PC-9 (cell line): ENCODE measurements at places on chromosomes 7 and 10. TPM values are rescaled to one million over a fixed set of nuclear protein-coding genes. Genes with fewer than 3 reads are reported as not detected.
A peak's percentile ranks its signal among the peaks of the same experiment; 100 is the strongest.

MYOF gene
- 255 and 274 TPM in 2 replicates for total RNA-seq

GPNMB gene
- 13.3 and 17.4 TPM in 2 replicates for total RNA-seq

GJD4 gene
- total RNA-seq, result not detected in 2 replicates

STOX1 gene
- 3.9 and 4.4 TPM in 2 replicates for total RNA-seq

ZNF503 gene
- total RNA-seq, result 1.4 and 1.5 TPM in 2 replicates

POU6F2 gene
- total RNA-seq, result 0.48 TPM in 1 of 2 replicates, not detected in the other

DNA sequence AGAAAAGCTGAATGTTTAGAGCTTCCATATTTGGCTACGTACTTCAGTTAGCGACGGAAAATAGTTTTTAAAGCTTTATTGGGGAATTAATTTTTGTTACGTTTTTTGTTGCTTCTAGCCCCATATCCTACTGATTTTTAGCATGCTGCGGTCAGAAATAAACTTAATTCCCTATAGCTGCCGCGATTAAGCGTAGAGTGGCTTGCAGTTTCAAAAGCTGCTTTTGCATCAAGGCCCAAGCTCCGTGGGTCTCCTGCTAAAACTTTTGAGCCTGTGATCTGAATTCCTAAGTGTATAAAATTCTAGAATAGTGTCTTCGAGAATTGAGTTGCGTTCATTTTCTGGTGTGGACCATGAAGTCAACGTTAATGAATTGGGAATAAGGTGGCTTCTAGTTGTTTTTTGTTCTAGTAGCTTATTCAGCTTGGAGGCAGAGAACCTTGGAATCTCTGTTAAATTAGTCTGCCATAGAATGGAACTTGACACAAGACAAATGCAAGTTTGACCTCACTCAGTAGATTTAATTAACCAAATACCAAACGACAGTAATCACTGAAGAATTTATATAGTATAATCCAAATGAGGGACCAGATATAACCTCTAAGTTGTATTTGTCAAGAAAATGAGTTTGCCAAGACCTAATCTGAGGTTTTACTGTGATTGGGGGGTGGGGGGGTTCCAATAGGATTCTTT lies 977 bp downstream of the CALU start:
- DNase-seq, result no peak
- peaks cover 41% of the 10 kb centered on the region for H3K4me1 ChIP-seq
- H3K27ac ChIP-seq, result peak overlapping the region; percentile 81
- peaks cover 16% of the 10 kb centered on the region; the same call in 1 of the 2 replicates for H3K36me3 ChIP-seq
- peak overlapping the region; percentile 83 for H3K4me3 ChIP-seq
- H3K27me3 ChIP-seq, result no peaks in the 10 kb centered on the region

DNA sequence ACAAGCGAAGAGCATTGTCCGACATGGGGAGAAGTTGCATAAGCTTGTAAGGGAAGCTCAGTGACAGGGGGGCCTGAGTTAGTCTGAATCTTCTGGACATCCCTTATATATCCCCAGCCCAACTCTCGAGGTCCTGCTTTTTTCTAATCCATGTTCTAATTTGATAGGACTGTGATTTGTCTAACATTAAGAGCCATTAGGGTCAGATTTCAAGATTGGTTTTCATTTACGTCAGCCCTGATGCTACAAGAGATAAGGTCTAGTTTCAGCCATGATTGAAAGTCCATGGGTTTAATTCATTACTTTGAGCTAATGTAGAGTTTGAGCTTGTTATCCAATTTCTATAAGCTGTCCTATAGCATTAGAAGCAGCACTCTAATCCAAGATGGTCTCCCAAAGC lies 20.3 kb downstream of the TLX1 start:
- H3K4me1 ChIP-seq, result no peaks in the 10 kb centered on the region
- peaks cover 69% of the 10 kb centered on the region for H3K27me3 ChIP-seq
- DNase-seq, result no peak
- H3K36me3 ChIP-seq, result no peaks in the 10 kb centered on the region
- H3K27ac ChIP-seq, result no peak overlapping the region
- H3K4me3 ChIP-seq, result no peak overlapping the region

- peaks cover 19% of the 10 kb centered on the region for H3K4me1 ChIP-seq
- H3K36me3 ChIP-seq, result no peaks in the 10 kb centered on the region
- no peaks in the 10 kb centered on the region for H3K27me3 ChIP-seq
Measured at GRCh38 chr10:71648254-71648932, 71.2 kb downstream of the C10orf105 start.

DNA sequence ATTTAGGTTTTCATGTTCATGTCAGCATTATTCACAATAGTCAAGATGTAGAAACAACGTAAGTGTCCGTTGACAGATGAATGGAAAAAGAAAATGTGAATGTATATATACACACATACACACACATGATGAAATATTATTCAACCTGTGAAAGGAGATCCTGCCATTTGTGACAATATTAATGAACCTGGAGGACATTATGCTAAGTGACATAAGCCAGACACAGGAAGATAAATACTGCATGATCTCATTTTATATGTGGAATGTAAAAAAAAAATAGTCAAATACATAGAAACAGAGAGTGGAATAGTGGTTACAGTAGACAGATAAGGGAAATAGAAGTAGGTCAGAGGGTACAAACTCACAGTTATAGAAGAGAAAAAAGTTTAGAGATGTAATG lies 651.1 kb upstream of the MKI67 start:
- no peaks in the 10 kb centered on the region for H3K36me3 ChIP-seq
- no peak overlapping the region for H3K4me3 ChIP-seq

- no peak for DNase-seq
- no peaks in the 10 kb centered on the region for H3K36me3 ChIP-seq
- H3K4me1 ChIP-seq, result peaks cover 34% of the 10 kb centered on the region
Measured at GRCh38 chr10:125200396-125200795, 40.0 kb upstream of the CTBP2 start.

- H3K27ac ChIP-seq, result peak overlapping the region; percentile 10; the same call in 1 of the 2 replicates
- no peaks in the 10 kb centered on the region for H3K36me3 ChIP-seq
- no peak overlapping the region for H3K4me3 ChIP-seq
- H3K27me3 ChIP-seq, result no peaks in the 10 kb centered on the region
- peaks cover 80% of the 10 kb centered on the region for H3K4me1 ChIP-seq
- peak; percentile 58 for DNase-seq
Measured at GRCh38 chr10:79081353-79082034, 12.7 kb downstream of the ZMIZ1 start.

DNA sequence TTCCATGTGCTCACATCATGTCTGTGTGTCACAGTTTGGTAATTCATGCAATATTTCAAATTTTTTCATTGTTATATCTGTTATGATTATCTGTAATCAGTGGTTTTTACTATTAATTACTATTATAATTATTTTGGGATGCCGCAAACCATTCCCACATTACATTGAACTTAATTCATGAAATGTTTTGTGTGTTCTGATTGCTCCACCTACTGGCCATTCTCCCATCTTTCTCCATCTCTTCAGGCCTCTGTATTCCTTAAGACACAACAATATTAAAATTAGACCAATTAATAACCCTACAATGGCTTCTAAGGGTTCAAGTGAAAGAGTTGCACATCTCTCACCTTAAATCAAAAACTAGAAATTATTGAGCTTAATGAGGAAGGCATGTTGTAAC lies 398.5 kb downstream of the PCDH15 start:
- no peak overlapping the region for H3K4me3 ChIP-seq
- no peaks in the 10 kb centered on the region for H3K27me3 ChIP-seq
- H3K4me1 ChIP-seq, result no peaks in the 10 kb centered on the region
- no peak for DNase-seq

GRCh38 chr7:22442187-22442881 lies 57.7 kb downstream of the STEAP1B start:
- no peaks in the 10 kb centered on the region for H3K36me3 ChIP-seq
- no peak overlapping the region for H3K4me3 ChIP-seq
- H3K27me3 ChIP-seq, result no peaks in the 10 kb centered on the region
- DNase-seq, result no peak

DNA sequence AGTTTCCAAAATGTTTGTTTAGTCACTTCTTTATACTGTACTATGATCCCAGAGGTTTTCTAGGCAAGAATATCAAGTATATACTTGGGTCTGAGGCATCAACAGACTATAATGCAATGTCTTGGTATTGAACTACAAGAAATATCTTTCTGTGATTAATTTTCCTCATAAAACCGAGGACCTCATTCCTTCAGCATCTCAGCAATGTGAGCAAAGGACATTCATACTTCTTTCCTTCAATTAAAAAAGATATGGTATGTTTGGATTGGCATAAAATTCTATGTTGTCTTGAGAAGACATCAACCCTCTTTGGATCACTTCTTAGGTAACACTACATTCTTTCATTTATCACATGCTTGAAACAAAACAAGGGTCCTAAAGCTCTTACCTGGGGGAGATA lies 524.5 kb downstream of the PHTF2 start:
- H3K27me3 ChIP-seq, result peaks cover 3% of the 10 kb centered on the region; the same call in 1 of the 2 replicates
- DNase-seq, result no peak
- H3K36me3 ChIP-seq, result no peaks in the 10 kb centered on the region

DNA sequence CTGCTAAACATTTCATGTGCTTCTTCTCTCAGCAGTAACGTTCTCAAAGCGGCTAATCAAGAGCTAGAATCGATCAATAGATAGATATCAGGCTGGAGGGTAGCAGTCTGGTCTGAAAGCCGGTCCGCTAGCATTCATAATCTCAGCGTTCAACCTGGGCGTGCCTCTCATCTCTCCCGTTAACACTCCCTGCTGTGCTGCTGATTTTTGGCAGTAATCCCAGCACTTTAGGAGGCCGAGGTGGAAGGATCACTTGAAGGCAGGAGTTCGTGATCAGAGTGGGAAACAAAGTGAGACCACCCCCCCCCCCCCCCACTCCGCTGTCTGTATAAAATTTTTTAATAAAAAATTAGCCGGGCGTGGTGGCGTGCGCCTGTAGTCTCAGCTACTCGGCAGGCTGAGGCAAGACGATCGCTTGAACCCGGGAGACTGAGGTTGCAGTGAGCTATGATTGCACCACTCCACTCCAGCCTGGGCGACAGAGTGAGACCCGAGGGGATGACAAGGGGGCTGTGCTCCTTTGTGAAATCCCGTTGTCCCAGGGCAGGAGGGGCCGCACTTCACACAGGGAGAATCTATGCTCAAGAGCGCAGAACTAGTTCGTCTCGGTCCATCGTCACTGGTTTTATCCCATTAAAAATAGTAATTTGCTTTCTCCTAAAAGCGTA lies 624 bp upstream of the CEP55 start:
- H3K4me1 ChIP-seq, result no peaks in the 10 kb centered on the region
- H3K36me3 ChIP-seq, result no peaks in the 10 kb centered on the region
- H3K27ac ChIP-seq, result no peak overlapping the region

- H3K27me3 ChIP-seq, result peaks cover 9% of the 10 kb centered on the region
- H3K4me3 ChIP-seq, result no peak overlapping the region
- no peaks in the 10 kb centered on the region for H3K4me1 ChIP-seq
- H3K36me3 ChIP-seq, result no peaks in the 10 kb centered on the region
- DNase-seq, result no peak
Measured at GRCh38 chr10:59538623-59539022, 171.0 kb downstream of the SLC16A9 start.

DNA sequence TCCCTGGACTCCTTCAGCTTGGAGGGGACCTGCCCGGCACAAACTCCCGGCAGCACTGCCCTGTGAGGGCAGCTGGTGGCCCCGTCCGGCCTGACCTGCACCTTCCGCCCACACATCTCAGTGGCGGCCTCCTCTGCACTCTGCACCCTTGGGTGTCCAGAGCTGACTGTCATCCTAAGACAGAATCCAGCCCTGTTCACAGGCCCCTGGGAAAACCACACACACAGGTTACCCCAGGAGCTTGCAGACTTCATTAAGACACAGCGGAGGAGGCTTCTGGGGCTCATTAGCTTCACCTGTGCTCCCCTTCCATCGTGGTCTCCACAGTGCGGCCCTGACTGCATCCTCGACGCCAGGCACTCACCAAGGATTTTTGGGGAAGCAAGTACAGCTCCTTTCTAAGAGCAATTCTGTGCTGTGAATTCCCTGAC lies 51.5 kb upstream of the SHH start:
- H3K4me1 ChIP-seq, result peaks cover 56% of the 10 kb centered on the region
- H3K36me3 ChIP-seq, result no peaks in the 10 kb centered on the region
- no peak overlapping the region for H3K4me3 ChIP-seq
- no peak overlapping the region for H3K27ac ChIP-seq
- H3K27me3 ChIP-seq, result 0 out of 2 replicates have a peak, but pooled peaks cover 7% of the 10 kb centered on the region

DNA sequence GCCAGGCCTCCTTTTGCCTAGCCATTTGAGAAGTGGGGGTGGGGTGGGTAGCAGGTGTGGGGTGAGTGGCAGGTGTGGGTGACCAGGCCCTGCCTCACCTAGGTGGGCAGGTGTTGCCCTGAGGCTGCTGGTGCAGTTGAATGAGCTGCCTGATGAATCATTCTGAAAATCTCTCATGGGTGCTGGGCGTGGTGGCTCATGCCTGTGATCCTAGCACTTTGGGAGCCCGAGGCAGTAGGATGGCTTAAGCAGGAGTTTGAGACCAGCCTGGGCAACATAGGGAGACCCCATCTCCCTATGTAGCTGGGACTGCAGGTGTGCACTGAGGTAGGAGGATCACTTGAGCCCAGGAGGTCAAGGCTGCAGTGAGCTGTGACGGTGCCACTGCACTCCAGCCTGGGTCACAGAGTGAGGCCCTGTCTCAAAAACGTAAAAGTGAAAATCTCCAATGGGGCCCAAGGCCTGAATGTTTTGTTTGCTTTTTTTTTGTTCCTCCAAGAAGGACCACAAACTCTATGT lies 17.7 kb downstream of the TSPAN14 start:
- H3K4me1 ChIP-seq, result peaks cover 97% of the 10 kb centered on the region
- H3K27ac ChIP-seq, result peak overlapping the region; percentile 91
- peak; percentile 98 for DNase-seq
- no peaks in the 10 kb centered on the region for H3K27me3 ChIP-seq
- peak overlapping the region; percentile 7; the same call in 1 of the 2 replicates for H3K4me3 ChIP-seq
- H3K36me3 ChIP-seq, result peaks cover 54% of the 10 kb centered on the region

GRCh38 chr7:39703144-39703543 lies 79.8 kb downstream of the RALA start:
- no peak for DNase-seq
- no peak overlapping the region for H3K4me3 ChIP-seq
- H3K27ac ChIP-seq, result no peak overlapping the region
- no peaks in the 10 kb centered on the region for H3K4me1 ChIP-seq
- H3K27me3 ChIP-seq, result no peaks in the 10 kb centered on the region

GRCh38 chr10:44070282-44070681 lies 314.6 kb downstream of the CXCL12 start:
- no peak overlapping the region for H3K27ac ChIP-seq
- H3K4me1 ChIP-seq, result no peaks in the 10 kb centered on the region
- no peaks in the 10 kb centered on the region for H3K36me3 ChIP-seq
- DNase-seq, result no peak

DNA sequence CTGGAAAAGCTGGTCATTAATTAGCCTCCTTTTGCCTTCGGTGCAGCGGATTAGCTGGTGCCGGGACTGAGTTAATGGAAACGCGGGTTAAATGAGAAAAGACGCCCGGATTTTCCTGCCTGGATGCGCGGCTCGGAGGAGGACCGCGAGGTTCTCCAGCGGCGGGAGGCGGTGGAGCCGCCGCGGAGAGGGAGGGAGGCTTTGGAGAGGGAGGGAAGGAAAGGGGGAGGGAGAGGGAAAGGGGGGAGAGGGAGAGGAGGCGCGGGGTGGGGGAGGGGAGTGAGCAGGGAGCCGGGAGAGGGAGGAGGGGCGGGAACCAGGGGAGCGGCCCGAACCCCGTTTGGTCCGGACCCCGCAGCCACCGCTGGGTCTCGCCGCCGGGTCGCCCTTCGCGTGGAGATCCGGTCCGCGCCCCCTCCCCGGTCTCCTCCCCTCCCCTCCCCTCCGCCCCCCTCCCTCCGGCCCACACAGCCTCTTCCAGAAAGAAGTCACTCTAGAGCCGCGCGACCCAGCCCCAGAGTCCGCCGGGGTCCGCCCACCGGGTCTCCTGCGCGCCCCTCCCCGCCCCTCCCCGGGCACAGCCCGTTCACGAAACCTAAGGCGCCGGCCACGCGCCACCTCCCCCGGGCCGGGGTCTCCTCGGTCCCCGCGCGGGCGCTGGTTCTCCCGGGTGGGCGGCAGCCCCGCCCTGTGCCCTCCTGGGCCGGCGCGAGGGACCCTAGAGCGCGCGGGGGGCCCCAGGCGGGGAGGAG lies 347.5 kb downstream of the DNAJB6 start:
- no peak overlapping the region for H3K4me3 ChIP-seq
- no peaks in the 10 kb centered on the region for H3K36me3 ChIP-seq
- H3K4me1 ChIP-seq, result no peaks in the 10 kb centered on the region
- H3K27me3 ChIP-seq, result peaks cover 71% of the 10 kb centered on the region
- H3K27ac ChIP-seq, result no peak overlapping the region
